ENCODE measurements at places on chromosomes 1 and 21.
A peak's percentile ranks its signal among the peaks of the same experiment; 100 is the strongest.

DNA sequence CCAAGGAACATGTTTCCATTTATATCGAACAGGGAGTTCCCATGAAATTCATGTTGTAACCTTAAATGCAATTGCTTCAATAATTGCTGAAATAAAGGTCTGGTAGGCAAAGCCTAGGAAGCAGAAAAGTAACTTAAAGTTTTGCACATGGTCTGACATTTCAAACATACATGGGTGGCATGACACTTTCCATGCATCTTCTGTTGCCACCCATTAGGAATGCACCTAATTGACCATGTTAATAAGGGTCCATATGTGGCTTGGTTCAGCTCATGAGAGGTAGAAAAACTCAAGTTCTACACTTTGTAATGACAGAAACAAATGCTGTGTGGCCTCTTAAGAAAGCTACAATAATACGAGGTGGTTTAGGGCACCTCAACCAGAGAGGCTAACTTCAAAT lies 72.0 kb upstream of the GORAB start:
- no peak for DNase-seq

DNA sequence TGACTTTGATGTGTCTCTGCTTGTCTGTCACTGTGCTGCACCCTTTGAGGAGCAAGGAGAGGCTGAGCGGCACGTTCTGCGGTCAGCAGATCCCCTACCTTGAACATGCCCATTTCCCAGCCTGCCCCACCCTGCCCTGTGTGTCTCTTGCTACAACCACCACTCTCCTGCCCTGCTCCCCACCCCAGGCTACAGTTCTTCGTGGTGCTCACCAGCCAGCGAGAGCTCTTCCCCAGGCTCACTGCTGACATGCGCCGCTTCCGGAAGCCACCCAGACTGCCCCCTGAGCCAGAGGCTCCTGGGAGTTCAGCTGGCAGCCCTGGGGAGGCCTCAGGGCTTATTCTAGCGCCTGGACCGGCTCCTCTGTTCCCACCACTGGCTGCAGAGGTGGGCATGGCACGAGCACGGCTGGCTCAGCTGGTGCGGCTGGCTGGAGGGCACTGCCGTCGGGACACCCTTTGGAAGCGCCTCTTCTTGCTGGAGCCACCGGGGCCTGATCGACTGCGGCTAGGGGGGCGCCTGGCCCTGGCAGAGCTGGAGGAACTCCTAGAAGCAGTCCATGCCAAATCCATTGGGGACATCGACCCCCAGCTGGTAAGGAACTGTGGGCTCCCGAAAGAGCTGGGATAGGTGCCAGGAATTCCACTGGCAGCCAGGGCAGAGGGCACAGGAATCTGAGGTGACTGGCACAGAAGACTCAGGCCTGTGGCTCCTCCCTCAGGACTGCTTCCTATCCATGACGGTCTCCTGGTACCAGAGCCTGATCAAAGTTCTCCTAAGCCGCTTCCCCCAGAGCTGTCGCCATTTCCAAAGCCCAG lies 5.6 kb downstream of the HYI start:
- no peak for DNase-seq

DNA sequence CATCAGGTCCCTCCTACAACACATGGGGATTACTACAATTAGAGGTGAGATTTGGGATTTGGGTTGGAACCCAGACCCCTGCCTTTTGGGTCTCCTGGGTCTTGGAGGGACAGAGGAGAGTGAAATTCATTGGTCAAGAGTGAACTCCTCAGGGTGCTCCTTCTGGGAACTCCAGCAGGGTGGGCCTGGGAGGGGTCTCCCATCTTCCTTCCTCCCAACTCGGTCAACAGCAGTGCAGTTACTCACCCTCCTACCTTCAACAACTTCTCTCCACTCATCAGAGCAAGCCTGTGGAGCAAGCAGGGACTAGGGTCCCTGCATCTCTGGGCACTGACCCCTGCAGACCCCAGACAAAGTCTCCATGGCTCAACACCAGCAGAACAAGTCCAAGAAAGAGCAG lies 89.3 kb upstream of the TMPRSS2 start:
- DNase-seq, result no peak

- DNase-seq, result no peak
Observed at GRCh38 chr1:74571891-74572290, 59.5 kb upstream of the LRRC53 start.

DNA sequence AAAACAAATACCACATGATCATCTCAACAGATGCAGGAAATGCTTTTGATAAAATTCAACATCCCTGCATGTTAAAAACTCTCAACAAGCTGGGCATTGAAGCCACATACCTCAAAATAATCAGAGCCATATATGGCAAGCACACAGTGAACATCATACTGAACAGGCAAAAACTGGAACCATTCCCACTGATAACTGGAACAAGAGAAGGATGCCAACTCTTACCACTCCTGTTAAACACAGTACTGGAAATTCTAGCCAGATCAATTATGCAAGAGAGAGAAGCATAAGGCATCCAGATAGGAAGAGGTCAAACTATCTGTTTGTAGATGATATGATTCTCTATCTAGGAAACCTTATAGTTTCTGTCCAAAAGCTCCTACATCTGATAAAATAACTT lies 91.6 kb downstream of the DNAH14 start:
- no peak for DNase-seq

- DNase-seq, result no peak
Observed at GRCh38 chr1:225998560-225999226, 450 bp downstream of the SDE2 start.

DNA sequence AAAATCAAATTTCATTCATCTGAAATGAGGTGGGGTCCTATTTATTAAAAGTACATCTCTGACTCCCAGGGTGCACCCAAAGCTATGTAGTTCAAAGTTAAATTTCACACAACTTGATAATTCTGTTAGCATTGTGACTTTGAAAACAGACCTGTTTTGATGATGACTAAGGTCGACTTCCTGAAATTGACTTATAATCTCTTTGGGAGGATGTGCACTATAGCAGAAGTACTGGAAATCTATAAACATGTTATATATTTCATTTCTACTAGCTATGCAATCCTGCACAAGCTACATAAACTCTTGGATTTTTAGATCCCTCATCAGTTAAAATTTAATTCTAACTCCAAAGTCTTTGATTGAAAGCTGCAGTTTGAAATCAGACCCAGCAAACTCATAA lies 507.6 kb downstream of the NEGR1 start:
- DNase-seq, result no peak

DNA sequence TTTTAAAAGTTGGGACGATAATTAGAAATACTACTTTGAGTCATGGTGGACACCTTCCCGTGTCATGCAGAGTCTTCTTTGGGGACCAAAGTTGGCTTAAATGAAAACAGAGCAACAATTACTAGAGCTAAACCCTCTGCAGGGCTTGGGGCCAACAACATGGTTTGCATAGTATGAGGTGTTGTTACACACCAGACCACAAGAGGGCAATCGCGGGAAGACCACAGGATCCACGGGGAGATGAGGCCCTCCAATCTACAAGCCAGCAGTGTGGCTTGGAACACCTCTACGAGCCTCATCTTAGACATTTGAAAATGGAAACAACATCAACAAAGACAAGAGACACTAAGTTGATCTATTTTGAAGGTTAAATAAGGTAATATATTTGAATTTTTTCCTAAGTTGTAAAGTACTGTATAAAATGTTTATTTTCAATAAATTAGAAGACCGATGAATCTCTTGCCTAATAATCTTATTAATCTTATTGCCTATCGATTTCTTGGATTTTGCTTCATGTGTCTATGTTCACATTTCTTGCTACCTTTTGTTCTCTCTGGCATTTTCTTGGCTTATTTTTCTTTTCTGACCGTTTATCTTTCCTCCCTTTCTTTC lies 8.2 kb upstream of the SMCP start:
- peak; percentile 23 for DNase-seq

DNA sequence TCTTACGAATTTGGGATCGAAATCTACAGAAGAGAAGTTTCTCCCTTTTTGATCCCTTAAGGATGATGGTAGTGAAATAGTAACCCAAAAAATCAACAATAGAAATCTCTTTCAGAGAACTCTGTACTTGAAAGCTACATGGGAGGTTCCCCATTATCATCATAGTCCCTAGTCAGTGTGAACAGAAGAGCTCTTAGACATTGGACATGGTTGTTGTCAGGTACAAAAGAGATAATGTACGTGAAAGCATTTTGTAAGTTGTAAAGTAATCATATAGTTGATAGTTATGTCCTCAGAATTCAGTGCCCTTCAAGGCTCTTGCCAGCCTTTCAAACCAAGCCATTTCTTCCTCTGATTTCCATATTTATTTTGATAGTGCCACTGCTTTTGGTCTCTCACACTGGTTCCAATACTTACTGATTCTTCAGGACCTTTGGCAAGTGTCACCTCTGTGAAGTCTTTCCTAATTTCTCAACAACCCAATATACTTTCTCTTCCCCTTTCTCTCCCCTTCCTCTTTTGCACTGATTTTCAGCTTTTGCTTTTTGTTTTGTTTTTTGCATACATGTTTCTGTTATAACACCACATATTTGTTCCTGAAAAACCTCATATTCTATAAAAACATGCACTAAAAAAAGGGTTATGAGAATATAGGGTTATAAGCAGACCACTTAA lies 22.4 kb downstream of the VPS45 start:
- no peak for DNase-seq

GRCh38 chr1:100322436-100323211 lies 29.7 kb upstream of the CDC14A start:
- DNase-seq, result no peak

DNA sequence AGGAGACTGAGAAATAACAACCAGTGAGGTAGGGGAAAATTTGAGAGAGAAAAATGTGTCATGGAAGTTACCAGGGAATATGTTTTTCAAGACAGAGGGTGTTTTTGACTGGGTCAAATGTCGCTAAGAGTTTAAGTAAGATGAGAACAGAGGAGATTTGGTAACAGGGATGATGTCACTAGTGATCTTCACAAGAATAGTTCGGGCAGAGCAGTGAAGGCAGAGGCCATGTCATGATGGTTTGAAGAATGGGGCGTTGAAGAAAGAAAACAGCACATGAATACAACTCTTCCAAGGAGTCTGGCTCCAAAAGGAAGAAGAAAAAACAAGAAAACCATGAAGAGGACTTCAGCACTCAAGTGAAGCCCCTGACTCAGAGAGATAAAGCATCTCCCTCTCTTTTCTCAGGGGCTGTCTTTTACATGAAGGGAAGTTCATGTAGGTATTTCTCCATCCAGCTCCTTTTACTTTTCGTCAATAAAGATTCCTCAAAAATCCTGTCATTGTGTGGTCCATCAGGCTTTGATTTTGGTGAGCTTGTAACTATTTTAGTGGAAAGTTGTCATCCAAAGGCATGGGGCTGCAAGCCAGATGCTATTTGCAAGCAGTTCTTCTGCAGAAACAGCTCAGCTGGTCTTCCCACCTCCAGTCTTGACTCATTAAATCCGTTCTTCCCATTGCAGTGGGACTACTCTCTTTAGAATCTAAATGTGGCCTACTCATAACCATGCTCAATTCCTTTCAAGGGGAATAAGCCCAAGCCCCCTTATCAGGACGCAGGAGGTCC lies 397.3 kb downstream of the LMX1A start:
- no peak for DNase-seq

- no peak for DNase-seq
Observed at GRCh38 chr1:186849826-186850225, 21.1 kb downstream of the PLA2G4A start.

- DNase-seq, result no peak
Observed at GRCh38 chr1:202551683-202552082, 158.6 kb downstream of the SYT2 start.

- DNase-seq, result no peak
Observed at GRCh38 chr1:107979088-107979487, 14.1 kb upstream of the VAV3 start.

GRCh38 chr1:227838181-227838580 lies 22.7 kb downstream of the PRSS38 start:
- no peak for DNase-seq

DNA sequence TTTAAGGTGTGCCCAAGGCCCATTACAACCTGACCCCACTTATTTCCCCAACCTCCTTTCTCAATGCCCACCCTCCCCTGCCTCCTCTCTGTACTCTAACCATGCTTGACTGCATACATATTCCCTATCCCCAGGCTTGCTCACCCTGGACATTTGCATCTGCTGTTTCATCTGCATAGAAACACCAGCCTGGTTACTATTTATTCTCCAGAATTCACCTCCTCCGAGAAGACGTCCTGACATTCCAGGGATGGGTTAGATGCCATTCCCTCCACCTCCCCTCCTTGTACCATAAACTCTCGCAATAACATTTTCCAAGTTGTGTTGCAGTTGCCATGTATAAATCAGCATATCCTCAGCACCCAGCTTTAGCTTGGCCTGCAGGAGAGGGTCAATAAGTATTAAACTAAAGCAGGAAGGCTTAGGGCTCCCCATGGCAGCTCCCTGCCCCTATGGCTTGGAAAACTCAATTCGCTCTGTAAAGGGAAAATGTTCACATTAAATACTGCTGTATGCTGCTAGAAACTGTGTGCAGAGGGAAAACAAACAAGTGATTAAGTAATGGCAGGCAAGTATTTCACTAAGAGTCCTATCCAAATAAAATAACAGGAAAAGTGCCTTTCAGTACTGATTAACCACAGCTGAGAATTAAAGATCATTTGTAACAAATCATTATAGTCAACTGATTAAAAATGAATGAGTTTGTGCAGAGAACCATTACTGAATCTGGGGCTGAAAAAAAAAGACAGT lies 202.3 kb downstream of the TNR start:
- no peak for DNase-seq

DNA sequence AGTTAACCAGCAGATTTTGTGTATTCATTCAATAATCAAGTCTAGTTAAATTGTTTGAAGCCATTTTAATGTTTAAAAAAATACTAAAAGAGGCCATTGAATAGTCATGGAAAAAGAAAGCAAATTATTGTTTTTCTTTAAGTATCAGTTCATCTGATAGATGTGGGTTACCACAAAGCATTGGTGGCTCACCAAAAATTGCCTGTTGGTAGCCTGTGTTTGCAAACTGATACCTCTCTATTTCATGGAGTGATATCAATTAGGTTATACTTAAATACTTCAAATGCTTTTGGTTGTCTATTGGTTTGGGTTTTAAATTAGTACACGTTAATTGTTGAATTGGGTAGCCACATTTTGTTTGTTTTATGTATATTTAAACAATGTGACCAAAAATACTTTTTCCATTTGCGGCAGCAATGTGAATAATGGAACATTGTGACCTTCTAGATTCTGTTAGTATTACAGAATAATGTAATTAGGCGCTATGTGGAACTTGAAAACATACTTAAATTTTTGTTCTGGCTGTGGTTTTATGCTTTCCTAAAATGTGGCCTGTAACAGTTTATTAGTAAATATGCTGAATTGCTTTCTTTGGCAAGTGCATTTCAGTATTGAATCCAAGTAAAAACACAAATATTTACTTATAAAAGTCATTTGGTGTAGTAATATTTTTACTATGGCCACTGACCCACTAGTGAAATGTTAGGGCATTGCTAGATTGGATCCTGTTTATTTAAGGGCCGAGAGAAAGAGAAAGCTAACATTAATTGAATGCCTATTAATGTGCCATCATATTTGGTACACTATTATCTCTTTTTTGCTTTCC lies 37.1 kb upstream of the NBL1 start:
- DNase-seq, result peak; percentile 34

- DNase-seq, result no peak
Observed at GRCh38 chr1:160733898-160734297, 5.1 kb upstream of the SLAMF7 start.

GRCh38 chr1:159430985-159431384 lies 1.0 kb upstream of the OR10J4 start:
- no peak for DNase-seq

Data from activated CD4-positive, alpha-beta T cell treated with anti-CD3 and anti-CD28 coated beads, Interleukin-2, amount 50 U/mL, for 4 hours (primary cell).